Panc1 (cell line): ENCODE measurements at places on chromosomes 11 and 22.

GRCh38 chr22:17549183-17549582 lies 14.1 kb upstream of the SLC25A18 start:
- DNase-seq = no peak

GRCh38 chr22:32839831-32840584 lies 38.5 kb downstream of the TIMP3 start:
- no peak for DNase-seq

GRCh38 chr22:38032681-38033521 lies 24.3 kb upstream of the PICK1 start:
- no peak for DNase-seq

GRCh38 chr22:49076300-49077035 lies 751.2 kb downstream of the BRD1 start:
- DNase-seq = no peak

GRCh38 chr11:32918427-32918826 lies 25.8 kb downstream of the QSER1 start:
- DNase-seq = no peak

- no peak for DNase-seq
Observed at GRCh38 chr22:42857845-42858481, 890 bp upstream of the ARFGAP3 start.

- no peak for DNase-seq
Observed at GRCh38 chr11:96472085-96472484, 82.3 kb downstream of the JRKL start.

DNA sequence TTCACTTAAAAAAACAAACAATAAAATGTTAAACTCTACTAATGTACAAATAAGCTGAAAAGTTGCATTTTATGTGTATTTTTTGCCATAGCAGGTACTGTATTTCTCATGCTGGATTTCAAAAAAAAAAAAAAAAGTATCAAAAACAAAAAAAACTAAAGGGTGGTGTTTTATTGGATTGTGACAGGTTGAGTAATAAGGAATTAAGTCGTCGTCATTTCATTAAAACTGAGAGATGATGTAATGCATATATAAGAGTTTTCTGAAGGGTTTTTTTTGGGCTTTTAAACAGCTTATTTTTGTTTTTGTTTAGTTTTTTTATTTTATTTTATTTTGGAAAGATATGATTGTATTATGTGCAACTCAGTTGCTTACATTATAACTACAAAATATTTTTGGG lies 10.9 kb upstream of the ADSL start:
- DNase-seq = no peak

GRCh38 chr11:96043291-96043690 lies 119.4 kb upstream of the MTMR2 start:
- no peak for DNase-seq

DNA sequence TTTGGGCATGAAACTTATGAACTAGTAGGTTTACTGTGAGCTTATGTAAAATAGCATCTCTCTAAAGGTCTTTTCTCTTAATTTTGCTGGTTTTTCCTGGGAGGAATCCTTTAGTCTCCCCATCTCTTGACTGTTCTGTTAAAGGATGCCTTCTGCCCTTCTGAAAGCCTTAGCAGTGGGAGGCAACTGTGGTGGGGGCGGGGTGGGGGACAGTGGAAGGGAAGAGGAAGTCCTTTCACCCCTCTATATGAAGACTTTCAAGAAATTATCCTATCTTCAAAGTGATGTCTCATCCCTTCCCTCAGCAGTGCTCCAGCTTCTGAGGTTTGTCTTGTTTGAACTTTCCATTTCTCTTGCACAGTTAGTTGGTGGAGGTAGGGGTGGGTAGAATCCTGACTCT lies 73.1 kb downstream of the ELP4 start:
- no peak for DNase-seq

DNA sequence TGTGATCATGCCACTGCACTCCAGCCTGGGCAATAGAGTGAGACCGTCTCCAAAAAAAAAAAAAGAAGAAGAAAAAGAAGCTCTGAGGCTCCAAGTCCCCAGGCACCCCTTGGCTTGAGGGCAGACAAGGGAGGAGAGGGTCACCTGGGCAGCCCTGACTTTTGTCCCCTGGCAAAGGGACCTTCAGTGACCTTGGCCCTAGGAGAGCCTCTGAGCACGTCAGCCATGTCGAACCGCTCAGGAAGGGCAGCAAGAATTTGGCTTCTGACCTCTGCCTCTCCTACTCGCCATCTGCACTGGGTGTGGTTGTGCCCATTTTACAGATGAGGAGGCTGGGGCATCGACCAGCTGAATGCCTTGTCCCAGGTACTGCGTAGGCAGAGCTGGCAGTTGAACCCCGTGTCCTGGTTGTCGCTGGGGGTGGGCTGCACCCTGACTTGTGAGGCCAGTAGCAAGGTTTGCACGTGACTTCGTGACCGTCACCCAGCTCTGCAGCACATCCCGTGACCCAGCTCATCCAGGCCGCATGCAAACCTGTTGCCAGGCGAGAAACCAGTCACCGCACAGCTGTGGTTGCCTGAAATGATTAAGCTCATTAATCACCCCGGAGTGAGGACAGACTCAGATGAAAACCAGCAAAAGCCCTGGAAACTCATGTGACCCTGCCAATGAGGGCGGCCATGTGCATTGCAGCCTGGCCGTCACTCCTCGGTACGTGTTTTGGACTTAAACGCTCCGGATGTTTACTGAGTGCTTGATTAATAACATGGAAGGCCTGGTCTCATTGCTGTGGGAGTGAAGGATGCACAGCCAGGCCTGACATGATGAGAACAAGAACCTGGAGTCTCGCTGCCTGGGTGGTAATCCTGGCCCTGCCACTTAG lies 47.7 kb upstream of the PPP6R3 start:
- no peak for DNase-seq

- DNase-seq = no peak
Observed at GRCh38 chr11:75271730-75272129, 31.2 kb downstream of the TPBGL start.

GRCh38 chr11:62024936-62025486 lies 57.6 kb upstream of the FTH1 start:
- no peak for DNase-seq

DNA sequence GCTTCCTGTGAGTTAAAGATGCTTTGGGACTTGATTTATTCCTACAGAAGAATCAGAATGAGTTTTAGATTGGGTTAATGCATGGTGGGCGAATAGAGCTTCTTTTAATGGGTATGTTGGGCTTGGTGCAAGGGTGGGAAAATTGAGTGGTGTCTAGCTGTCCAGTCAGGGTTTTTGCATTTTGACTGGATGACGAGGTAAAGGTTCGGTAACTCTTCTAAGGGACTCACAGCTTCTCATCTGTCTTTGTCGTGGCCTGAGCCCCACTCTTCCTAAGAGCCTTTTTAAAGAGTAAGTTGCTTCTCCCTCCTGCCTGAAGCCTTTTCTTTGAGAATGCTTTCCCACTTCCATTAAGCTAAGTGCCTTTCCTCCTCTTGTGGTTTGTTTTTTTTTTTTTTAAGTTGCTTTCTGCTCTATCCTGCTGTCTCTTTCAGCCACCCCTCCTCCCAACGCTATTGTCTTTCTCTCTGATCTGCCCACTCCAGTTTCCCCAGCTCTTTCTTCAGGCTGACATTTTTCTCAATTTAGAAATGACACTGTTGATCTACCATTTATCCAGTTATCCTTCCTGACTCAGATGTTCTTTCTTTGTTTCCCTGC lies 1.1 kb downstream of the DPF2 start:
- DNase-seq = no peak

GRCh38 chr11:61472868-61473267 lies 35.7 kb upstream of the LRRC10B start:
- DNase-seq = no peak

- DNase-seq = no peak
Observed at GRCh38 chr22:44180706-44181032, at the start of gene PARVG. PARVG (plus strand) TSS chr22:44180925; CDS start chr22:44183330, 2,405 bp downstream.

DNA sequence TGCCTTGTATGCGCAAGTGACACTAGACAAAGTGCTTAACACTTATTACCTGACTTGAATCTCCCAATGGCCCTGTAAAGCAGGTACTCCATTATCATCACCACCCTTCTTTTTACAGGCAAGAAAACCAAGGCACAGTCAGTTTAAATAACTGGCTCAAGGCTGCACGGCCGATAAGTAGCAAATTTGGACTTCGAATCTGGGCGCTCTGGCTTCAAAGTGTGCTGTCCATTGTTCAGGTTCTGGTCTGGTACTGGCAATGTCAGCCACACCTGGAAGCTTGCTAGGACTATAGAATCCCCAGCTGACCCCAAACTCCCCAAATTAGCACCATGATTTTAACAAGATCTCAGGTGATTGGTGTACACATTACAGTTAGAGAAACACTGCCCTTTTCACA lies 19.3 kb upstream of the EHF start:
- no peak for DNase-seq

DNA sequence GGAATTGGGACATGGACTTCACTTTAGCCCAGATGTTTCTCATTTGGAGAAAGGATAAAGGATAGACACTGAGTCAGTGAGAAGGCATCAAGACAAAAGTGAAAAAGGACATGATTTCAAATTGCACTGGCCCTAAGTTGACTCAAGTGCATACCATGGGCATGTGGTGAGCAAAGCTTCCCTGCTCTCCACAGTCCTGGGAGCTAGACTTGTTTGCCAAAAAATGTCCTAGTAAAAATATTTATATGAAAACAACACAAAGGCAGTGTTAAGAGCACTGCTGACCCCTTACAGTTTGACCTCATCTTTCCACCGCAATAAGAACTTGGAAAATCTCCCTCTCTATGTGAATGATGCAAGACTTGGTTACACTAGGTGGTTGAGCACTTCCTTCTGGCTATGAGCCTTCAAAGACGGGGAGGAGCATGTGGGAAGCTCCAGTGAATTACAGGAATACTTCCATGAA lies 46.5 kb upstream of the FIBIN start:
- no peak for DNase-seq

GRCh38 chr11:35654711-35655110 lies 7.9 kb upstream of the TRIM44 start:
- DNase-seq = no peak

DNA sequence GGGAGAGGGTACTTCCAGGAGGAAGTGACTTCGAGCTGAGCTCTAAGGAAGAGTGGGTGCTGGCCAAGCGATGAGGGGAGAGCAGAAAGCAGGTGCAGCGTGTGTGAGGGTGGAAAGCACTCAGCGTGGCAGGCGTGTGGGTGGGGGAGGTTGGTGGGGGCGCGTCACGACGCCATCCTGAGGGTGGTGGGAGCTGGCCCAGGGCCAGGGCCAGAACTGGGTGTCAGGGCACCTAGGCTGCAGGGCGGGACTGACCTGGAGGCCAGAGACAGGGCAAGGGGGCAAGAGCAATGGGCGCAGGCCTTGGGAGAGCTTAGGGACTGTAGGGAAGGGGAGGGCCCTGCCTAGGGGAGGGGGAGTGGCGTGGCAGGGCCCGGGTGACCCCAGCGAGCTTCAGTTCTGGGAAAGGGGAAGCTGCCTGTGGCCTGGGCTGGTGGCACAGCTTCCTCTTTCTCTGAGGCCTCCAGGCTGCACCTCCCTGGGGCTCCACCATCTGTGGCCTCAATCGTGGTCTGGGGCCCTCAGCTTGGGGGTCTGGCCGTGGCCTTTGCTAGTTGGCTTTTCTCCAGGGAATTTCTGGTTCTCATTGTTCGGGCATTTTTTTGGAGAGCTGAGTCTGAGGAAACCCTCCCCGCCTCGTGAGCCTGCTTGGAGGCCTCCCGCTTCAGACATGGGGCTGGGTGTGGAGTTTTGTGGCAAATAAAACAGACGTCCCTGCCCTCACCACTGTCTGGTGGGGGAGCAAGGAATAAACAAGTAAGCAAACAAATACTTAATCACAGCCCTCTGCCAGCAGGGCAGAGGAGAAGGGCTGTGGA lies 8.9 kb downstream of the RELT start:
- DNase-seq = no peak

- no peak for DNase-seq
Observed at GRCh38 chr11:12280199-12280837, 97.1 kb upstream of the PARVA start.

DNA sequence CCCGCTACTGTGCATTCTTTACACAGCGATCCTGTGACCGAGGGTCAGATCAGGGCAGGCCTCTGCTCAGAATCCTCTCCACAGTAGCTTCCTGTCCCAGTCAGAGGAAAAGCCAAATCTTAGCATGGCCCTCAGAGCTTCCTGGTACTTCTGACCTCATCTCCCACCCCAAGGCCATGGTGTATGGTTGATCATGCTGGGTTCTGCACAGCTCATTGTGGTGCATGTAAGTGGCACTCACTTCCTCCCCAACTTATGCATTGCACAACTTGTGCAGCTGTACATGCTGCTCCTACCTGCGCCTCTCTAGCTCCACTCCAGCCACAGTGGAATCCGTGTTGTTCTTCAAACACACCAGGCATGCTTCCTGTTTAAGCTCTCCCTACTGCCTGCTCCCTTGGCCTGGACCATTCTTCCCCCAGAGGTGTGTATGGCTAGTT lies 20.3 kb downstream of the BMAL1 start:
- DNase-seq = no peak

GRCh38 chr11:11691296-11692151 lies 69.7 kb upstream of the GALNT18 start:
- DNase-seq = no peak

DNA sequence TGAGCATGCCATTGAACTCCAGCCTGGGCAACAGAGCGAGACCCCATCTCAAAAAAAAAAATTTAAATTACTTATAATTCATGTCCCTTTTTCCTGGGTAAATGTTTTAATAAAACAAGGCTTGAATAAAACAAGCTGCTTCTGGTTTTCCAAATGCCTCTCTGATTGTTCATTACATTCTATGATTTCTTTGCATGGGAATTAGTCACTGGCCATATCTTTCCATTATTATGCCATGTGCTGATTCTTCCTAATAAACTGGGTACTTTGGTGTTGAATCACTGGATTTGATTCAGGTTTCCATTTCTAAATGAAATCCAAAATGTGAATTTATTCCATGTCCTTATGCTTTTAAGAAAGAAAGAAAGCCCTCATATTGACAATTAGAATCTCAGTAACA lies 42.6 kb downstream of the ZNF215 start:
- no peak for DNase-seq

DNA sequence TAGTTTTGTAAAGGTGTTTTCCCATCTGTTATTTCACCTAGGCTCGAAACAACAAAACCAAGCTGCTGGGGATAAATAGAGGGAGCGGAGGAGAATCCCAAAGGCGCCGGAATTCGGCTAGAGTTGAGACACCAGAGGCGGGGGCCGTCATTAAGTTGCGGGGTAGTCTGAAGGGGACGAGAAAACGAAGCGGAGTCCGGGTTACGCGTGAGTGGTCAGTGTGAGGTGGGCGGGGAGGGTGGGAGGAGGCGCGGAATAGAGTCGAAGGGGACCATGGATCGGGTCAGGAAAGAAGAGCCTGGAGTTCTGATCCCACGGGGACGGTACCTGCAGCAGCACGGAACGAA lies 361 bp downstream of the SRPRA start:
- no peak for DNase-seq

GRCh38 chr11:2447951-2448650 lies 3.3 kb downstream of the KCNQ1 start:
- no peak for DNase-seq
